ENCODE measurements at places on chromosomes 1 and 21.

GRCh38 chr1:99669821-99670220 is 23.9 kb downstream of the PALMD start:
- no peak for DNase-seq

- DNase-seq, result no peak
Measured at GRCh38 chr1:114103992-114104391, 49.7 kb downstream of the SYT6 start.

- no peak for DNase-seq
Measured at GRCh38 chr21:36820176-36821031, 121.5 kb downstream of the SIM2 start.

DNA sequence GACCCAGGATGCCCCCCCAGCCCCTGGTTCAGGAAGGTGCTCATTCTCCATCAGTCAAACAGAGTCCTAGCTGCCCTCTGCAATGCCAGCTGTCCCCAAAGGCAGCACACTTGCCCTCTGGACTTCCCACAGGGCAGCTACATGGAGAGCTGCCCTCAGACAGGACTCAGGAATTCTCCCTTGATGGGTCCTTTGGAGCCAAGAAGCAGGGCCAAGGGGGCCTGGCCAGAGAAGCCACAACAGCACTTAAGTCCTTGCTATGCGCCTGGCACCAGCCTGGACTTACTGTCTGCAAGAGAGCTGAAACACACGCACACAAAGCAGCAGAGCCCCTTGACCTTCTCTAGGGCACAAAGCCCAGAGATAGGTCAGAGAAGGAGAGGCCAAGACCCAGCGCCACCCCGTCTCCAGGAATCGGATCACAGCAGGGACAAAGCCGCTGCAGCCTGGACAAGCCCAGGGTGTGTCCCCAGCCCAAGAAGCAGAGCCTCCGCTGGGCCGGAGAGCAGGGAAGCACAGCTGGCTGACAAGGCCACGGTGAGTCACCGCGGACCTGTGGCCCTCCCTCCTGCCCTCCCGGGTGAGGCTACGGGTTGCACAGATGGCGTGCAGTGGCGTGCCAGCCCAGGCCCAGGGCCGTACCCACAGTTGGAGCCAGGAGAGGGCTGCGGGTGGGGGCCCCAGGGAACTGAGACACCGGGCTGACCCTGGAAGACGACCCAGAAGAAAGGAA is 1.7 kb downstream of the WNT9A start:
- peak; percentile 30 for DNase-seq

GRCh38 chr21:39840373-39841097 is 26.7 kb upstream of the PCP4 start:
- no peak for DNase-seq

DNA sequence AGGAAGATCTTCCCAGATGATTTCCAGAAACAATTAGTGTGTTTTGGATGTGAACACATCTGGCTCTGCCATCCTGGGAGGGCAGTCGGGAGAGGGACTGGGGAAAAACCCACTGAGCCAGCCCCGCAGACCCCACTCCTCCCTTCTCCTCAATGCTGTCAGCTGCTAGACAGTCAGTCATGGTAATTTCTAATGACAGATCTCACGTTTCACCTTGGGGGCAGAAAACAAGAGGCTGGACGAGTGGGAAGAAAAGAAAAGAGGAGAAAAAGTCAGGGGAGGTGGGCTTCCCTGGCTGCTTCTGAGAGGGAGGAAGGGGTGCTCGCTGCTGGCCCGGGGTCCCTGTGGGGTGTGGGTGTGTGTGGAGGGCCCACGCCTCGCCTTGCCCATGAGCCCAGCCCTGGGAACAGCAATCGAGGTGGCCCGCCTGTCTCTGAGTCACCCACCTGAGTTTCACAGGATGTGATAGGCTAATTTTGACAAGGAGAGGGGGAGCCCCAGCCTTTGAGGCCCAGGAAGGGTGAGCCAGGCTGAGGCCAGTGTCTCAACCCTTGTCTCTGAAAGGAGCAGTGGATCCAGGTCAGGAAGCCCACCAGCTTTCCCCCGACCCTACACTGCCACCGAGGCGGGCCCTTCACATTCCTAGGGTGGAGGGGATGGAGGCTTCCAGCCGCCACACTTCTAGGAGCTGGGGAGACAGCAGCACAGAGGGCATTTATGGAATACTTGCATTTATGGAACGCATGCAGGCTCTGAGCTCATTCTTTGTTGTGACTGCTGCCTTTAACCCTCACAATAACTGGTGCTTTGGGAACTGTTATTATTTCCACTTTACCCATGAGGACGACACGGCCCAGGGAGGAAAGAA is 49.1 kb upstream of the IFNLR1 start:
- DNase-seq, result no peak

DNA sequence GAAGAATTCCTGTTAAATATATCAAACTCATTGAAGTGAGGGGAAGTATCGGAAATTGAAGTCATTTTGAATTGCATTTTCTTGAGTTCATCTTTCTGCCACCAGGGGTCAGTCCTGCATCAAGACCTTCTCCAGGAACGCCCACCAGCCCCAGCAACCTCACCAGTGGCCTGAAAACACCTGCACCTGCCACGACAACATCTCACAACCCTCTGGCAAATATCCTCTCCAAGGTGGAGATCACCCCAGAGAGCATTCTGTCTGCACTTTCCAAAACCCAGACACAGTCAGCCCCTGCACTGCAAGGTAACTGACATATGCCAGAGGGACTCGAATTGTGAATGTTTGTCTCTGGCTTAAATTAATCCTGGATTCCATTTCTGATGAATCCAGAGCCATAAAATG is 22.8 kb upstream of the TARS2 start:
- peak; percentile 59 for DNase-seq

GRCh38 chr1:48250572-48250971 is 28.1 kb downstream of the SLC5A9 start:
- no peak for DNase-seq

DNA sequence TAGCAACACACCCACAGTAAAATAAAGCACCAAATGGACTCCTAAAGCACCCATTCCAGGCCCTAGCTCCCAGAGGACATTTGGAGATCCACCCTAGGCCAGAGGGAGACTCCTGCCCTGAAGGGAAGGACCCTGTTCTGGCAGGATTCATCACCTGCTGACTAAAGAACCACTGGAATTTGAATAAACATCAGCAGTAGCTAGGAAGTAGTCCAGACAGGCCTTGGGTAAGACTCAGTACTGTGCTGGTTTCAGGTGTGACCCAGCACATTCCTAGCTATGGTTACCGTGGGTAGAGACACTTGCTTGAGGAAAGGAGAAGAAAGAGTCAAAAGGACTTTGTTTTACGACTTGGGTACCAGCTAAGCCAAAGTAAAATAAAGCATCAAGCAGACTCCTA is 92.7 kb upstream of the LRRC7 start:
- DNase-seq, result no peak

GRCh38 chr1:34547046-34547674 is 207.7 kb upstream of the GJB5 start:
- DNase-seq, result no peak

- no peak for DNase-seq
Measured at GRCh38 chr1:167409183-167409582, 109.1 kb downstream of the CD247 start.

All from NCI-H446 (cell line).